ENCODE measurements at places on chromosomes 5 and 9.
A peak's percentile ranks its signal among the peaks of the same experiment; 100 is the strongest.

DNA sequence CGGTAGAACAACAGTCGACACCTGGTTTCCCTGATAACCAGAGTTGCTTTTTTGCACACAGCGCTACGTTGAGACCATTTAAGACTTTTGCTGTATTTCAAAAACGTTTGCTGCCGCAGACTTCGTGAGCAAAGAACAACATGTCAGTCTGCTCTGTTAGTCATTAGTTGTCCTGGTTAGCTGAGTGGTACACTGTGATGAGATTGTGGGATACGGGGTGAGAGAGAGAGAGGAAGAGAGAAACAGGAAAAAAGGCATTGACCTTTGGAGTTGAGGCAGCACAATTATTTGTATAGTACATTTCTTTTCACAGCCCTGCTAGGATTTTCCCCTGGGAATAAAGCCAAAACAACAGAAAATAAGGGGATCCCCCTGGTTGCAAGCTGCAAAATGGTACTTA lies 306.1 kb upstream of the WWC1 start:
- no peak for DNase-seq

DNA sequence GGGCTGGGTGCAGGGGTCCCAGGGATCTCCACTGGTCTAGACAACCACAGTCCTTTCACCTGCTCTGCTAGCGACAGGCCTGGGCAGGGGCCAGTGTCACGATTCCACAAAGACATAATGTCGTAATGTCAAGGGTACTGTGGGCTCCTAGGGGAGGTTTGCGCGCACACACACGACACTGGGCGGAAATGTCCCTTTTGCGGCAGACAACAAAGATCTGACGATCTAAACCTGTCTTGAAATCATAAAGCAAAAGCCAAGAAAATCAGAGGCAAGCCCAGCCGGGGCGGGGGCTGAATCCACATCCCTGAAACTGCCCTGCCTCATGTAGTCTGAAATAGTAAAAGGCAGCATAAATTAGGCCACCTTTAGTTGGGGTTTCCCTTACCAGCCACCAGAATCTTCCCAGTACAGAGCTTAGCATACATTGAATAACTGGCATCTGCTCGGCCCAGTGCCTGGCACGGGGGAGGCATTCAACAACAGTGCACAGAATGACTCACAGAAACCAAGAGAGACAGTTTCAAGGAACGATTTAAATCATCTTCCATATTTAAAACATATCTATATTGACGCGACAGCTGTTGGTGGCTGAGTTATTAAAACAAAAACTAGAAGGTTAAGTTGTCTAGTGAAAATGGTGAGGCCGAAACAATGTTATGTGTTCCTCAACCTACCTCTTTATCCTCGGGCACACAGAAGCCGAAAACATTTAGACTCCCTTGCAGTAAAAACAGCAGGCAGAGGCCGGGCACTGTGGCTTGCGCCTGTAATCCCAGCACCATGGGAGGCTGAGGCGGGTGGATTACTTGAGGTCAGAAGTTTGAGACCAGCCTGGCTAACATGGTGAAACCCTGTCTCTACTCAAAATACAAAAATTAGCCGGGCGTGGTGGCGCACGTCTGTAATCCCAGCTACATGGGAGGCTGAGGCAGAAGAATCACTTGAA lies 151.0 kb downstream of the MYO10 start:
- DNase-seq: no peak

- DNase-seq: no peak
Measured at GRCh38 chr5:76177978-76178377, 94.8 kb downstream of the SV2C start.

DNA sequence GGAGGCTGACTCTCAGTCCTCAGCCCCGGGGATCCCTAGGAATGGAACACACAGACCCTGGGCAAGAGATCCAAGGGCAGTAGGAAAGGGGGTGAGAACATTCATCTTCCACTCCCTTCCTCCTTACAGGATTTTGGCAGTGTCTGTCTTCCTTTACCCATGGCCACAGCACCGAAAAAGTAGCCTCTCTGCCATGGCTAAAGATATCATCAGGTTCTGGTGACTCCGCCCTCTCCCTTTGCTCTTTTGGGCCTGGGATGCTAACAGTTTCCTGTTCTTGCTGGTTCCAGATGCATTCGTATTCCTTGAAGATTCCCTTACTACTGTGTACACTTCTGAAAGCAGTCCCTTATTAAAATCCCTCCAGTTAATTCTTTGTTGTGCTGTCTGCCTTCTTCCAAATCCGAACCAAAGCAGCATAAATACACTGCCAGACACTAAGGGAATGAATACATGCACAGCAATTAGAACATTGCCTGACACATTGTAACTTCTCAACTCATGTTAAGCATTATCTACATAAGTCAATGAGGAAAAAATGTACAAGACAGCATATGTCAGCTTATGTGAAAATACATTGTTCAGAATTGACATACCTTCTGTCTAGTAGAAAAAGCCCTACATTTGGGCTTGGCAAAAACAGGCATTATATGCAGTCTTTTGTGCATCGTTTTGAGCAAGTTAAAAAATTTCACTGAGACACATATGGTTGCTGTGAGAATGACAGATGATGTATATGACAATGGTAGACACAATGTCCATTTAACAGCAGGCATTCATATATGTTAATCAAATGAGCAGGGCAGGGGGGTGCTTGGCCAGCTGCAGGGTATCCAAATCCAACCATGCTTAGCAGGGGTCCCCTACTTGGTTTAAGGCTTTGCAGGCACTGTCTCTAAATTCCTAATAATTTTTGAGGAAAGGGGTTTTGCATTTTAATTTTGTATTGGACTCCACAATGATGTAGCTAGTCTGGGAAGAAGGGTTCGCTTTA lies 58.8 kb upstream of the RAI14 start:
- DNase-seq: no peak

DNA sequence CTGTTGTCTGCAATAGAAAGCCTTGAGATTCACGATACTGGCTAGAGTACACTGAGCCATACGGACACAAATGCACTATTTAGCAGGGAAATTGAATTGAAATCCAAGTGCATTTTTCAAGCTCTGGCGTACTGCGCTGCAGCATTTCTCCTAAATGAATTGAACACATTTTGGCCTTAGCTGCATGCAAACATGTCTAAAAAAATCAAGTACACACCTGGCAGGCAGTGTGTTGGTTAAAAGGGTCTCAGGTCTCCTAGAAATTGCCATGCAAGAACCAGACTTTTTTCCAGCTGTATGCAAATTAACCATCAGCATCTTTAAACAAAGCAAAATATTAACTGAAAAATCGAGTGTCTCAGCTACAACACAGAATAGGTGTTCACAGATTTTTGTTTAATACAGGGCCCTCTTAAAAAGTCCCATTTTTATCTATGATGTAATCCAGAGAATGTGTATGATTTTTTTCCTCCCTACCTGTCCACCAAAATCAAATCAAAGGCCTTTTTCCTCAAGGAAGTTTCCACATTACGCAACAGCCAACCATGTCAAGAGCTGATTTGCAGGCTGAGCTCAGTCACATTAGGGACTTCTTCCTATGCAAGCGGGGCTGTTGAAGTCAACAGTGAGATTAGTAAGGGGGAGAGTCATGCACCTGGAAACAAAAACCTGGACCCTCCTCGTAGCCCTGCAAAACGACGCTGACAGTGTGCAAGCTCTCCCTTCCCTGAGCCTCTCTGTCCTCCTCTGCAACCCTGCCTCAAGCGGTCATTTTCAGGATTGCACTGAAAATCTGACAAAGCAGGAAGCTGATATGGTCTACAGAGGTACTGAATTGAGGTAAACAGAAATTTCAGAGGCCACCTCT lies 14.1 kb upstream of the SFXN1 start:
- DNase-seq: peak; percentile 79

DNA sequence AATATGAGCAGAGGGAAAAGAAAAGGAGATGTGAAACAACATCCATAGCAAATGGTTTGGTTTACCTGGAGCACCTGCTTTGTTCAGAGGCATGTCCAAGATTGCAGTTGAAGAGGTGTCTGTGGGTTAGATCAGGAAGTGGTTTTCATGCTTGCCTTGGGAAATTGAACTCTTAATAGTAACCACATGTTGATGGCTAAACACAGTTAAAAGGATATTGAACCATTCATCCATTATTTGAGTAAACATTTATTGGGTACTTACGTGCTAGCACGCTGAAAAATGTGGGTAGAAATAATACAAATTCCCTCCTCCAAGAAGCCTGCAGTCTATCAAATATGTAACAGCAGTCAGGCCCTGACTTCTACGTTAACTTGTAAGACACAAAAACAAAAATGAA lies 235.7 kb upstream of the TNC start:
- DNase-seq: no peak

GRCh38 chr5:27217155-27217956 lies 179.0 kb upstream of the CDH9 start:
- no peak for DNase-seq

GRCh38 chr5:137195483-137195882 lies 303.6 kb downstream of the SPOCK1 start:
- DNase-seq: no peak

DNA sequence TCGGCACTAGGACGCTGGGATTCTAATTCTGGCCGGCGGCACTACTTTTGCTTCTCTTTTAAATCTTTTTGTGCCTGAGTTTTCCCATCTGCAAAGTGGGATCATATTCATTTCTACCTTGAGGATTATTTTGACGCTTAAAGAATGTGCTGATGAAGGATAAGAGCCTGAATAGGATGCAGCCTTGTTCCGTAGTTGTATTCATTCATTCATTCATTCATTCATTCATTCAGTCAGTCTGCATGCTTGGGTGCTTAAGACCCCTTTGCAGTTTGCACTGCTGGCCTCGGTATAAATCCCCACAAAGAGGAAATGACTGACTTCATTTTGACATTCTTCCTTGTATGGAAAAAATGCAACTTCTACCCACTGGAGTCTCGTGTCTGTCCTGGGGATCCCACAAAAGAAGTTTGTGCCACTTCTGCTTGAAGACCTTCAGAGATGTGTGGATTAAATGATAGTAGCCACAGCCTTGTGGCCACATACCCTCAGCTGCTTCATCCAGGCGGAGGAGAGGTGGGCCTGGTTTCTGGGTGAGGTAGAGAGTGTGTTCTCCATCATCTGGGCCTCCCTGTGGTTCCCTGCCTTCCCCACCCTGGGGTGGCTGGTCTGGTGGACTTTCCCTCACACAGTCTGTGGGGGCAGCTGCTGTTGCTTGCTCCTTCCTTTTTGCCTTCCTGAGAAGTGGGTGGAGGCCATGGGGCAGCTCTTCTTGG lies 62.6 kb downstream of the PPARGC1B start:
- DNase-seq: no peak

DNA sequence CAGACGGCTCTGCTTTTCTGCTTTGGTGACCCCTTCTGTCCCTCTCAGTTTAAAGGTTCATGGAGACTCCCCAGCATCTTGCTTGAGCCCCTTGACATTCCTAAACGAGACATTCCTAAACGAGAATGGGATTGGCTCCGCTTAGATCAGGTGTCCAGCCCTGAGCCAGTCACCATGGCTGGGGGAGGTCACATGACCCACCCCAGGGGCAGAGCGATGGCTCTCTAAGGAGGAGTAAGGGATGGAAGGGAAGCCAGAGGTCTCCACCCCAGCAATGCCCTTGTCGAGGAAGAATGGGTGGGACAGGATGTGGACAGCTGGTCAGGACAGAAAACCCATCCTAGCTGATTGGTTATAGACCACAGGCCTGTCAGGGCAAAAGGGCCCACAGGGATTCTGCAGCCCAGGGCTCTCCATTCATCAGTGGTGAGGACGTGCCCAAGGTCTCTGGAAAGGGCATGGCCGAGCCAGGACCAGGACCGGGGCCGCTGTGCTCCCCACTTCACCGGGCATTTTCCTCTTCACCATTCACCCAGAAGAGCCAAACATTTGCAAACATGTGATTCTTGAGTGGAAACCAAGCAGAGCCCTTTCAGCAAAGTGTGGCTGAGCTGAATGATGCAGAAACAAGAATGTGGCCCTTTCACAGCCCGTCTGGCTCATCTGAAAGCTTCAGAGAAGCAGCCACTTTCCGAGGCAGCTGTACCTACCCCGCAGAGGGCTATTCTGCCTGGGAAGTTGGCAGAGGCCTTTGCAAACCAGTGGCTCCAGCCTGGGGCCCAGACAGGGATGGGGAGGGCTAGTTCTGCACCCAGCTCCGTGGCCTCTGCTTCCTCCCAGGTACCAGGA lies 19.8 kb upstream of the AIF1L start:
- DNase-seq: no peak

DNA sequence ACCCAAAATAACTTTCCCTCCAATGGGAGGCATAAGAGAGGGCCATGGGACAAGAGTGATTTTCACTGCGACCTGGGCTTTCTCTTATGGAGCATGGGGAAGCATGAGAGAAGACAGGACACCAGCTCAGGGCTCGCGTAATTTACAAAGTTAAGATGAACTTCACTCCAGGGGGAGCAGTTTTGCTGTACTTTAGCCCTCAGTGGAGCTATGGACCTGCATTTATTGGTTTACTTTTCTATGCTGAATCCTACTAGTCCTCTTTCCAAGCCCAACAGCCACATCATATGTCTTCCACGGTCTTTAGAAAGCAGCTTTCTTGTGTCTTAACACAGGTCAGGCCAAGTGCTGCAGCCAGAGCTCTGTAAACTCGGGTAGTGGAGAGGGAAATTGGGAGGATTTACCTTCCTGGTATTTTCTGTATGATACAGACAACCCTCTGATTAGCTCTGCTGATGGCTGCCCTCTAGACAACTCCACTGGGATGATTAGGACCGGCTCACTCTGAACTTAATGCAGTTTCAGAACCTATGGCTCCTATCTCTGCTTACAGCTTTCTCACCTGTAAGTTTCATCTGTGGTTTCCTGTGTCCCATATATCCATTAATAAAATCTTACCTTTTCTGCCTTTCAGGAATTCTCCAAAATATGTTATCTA lies 581.0 kb upstream of the RORB start:
- no peak for DNase-seq

DNA sequence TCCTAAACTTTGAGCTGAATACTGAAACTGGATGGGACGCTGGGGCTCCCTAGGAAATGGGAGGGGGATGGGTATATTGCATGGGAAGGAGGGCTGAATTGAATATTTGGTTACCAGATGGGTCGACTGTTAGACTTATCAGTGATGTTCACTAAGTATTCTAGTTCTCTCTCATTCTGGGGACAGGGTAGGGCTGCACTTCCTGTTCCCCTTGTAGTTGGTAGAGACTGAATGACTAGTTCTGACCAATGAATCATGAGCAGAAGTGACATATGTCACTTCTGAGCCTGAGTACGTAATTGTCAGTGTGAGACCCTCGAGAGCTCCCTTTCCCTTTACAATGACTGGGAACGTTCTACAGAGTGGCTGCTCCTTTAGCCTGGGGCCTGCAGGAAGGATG lies 55.5 kb upstream of the DMRT1 start:
- DNase-seq: no peak

DNA sequence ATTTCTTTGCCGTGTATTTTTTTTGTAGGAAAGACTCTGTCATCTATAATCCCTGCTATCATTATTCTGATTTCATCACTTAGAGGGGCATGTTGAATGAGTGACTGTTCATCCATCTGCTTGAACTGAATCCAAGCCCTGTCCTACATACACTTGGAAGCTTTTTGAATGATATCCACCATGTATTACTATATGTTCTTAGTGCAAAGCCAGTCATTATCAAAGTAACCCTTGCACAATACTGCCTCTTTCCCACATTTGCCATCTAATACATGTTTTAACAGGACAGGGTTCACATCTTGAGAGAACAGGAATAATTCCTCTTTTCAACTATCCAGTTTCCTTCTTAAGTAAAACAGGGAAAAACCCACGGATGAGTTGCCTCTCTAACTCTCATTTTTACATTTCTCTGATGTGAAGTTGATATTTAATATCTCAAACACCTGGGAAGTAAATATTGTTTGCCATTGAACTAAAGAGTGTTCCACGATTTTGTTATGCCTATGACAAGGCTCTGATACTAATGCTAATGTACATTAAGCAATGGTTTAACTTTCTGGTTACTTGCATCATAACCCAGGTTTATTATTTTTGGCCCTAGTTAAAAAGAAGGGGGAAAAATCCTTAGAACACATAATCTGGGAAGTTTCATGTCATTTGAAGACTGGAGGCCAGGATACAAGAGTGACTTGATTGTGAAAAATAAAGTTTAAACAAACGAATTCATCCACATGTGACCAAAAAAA lies 103.7 kb upstream of the TARS1 start:
- DNase-seq: no peak

All from NCI-H2081 (cell line).